ENCODE measurements at places on chromosomes 13 and 19.

DNA sequence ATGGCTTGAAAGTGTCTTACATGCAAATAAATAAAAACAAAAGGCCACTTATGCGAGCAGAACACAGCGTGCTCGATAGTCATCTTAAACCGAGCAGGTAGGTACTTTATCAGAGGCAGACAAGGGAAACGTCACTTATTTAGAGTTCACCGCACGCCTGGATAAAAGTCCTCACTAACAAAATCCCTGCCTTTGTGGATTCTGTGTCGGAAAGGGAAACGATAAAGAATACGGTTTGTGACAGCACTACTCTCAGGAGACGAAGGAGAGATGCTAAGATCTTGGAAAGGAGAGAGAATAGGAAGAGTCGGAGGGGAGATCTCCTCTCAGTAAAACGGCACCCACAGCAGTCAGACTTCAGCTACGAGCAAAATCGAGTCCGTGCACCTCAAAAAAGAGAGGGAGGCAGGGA lies 581 bp downstream of the RCBTB1 start:
- DNase-seq: no peak

- DNase-seq: no peak
These were observed 572.7 kb downstream of the FGF9 start for GRCh38 chr13:22243469-22244163.

GRCh38 chr13:111296417-111296816 lies 24.0 kb upstream of the TEX29 start:
- DNase-seq: no peak

- no peak for DNase-seq
These were observed 33.5 kb upstream of the IRS2 start for GRCh38 chr13:109819874-109820273.

- no peak for DNase-seq
These were observed 188.2 kb downstream of the MTUS2 start for GRCh38 chr13:29008296-29008695.

DNA sequence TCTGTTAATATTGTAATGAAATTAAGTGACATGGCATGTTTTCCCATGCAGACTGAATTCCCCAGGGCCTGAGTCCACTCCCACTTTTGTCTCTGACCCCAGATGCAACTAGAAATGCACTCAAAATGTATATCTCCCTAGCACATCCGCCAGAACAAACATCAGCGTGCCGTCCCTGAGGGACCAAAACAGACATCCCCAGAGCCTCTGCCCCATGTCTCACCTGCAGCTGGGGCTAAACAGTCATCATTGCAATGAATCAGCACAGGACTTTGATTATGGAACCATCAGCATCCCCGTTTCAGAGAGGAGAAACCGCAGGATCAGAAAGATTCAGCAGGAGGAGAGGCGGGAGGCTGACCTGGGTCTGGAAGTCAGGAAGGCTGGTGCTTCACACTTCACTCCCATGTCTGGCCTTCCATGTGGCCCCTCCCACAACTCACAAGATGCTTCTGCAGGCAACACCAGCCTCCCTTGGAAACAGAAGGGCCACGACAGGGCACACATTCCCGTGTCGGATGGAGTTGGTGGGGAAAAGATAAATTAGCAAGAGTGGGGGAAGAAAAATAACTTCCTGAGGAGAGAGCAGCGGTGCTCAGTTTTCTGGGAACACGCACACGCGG lies 130.6 kb upstream of the VSTM2B start:
- no peak for DNase-seq

DNA sequence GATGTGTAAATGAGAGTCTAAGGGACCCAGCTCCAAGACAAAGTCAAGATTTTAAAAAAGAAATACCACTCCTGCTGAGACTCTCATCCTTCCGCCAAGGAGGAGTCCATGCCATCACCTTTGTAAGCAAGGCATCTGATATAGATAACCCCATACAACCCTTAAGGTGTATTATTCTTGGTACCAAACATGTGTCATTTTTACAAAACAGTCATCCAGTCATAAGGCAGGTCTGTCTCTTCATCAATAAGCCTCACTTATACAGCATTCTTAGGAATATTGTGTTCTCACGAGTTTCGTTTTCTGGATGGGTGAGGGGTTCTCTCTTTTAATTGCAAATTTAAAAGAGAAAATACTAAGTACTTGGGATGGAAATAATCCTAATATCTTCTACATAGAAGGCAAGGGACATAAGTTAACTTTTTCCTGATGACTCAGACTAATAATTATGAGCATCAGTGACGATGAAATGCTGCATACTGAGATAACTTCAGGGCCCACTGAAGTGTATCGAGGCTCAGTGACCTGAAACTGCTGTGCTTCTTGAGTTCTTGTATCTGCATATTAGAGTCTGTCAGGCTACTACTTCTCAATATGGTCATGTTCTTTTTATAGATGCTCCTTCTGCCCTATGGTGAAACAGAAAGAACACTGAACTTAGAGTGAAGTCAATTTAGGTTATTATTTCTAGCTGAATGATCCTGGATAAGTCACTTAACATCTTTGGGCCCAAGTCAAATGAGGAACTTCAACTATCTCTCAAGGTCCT lies 166.6 kb downstream of the KLF12 start:
- DNase-seq: no peak

GRCh38 chr13:101390461-101390860 lies 25.8 kb downstream of the NALCN start:
- DNase-seq: no peak

- DNase-seq: no peak
These were observed 4.3 kb downstream of the KLF2 start for GRCh38 chr19:16328824-16329482.

- DNase-seq: no peak
These were observed 86.5 kb downstream of the TSHZ3 start for GRCh38 chr19:31262725-31263191.

GRCh38 chr19:35044317-35045117 lies 3.0 kb downstream of the HPN start:
- peak; percentile 58 for DNase-seq

DNA sequence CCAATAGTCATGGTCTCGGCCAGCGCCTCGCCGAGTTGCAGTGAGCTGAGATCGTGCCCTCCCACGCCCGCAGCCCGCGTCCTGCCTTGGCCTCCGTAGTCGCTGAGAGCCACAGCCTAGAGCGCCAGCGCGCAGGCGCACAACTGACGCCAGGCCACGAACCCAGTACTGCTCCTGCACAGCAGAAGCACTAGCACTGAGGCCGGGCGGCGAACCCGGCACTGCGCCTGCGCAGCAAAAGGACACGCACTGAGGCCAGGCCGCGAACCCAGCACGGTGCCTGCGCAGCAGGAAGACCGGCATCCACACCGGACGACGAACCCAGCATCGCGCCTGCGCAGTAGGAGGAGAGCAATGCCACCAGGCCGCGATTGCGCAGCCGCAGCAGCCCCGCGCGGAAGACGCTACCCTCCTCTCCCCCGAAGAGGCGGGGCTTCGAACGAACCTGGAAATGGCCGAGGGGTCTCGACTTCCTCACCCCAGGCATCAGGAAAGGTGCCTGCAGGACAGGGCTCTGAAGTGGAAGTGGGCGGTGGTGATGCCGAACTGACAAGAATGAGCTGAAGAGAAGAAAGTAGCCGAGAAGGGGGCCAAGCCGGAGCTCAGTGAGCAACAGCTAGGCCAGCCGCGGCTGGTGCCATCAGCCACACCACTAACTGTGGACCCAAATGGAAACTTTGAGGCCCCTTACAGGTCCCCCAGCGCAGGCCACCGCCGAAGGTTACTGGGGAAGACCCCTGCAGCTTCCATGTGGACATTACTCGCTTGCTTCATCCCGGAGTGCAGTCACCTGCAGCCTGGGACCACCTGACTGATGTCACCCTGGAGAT lies 7.5 kb downstream of the F10 start:
- peak; percentile 66 for DNase-seq

- peak; percentile 47 for DNase-seq
These were observed 10.4 kb downstream of the SPINT2 start for GRCh38 chr19:38274739-38275138.

DNA sequence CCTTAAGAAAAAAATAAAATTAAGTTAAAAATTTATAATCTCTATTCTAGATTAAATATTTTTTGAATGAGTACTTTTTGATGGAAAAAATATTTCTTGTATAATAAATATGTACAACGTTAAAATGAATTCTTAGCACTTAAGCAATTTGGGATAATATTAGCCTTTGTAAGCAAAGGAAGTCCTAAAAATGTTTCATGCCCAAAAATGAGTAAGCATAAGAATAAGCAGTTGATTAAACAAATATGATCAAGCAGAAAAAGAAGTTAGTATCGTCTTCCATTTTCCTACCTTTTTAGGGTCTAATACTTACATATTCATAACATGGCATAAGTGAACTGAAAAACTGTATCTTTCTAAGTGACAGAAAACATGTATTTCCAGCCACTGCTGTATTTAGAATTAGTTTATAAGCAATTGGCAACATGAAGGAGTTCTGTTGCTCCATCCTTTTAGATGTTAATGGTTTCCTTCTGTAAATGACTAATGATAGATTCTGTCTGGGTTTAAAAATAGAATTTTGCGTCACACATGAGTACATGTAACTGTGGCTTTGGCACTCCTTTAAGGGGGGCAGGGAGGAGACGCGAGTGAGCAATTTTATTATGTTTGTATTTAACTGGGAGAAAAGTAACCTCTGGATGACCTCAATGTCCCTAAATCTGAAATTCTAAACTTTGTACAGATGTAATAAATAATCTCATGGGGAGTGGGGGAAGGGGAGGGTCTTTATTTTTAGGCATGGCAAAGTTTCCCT lies 237.4 kb downstream of the RGCC start:
- DNase-seq: peak; percentile 48

- peak; percentile 40 for DNase-seq
These were observed 38.4 kb upstream of the TCF3 start for GRCh38 chr19:1690699-1691307.

GRCh38 chr19:51571599-51571998 lies 516 bp downstream of the ZNF175 start:
- no peak for DNase-seq

DNA sequence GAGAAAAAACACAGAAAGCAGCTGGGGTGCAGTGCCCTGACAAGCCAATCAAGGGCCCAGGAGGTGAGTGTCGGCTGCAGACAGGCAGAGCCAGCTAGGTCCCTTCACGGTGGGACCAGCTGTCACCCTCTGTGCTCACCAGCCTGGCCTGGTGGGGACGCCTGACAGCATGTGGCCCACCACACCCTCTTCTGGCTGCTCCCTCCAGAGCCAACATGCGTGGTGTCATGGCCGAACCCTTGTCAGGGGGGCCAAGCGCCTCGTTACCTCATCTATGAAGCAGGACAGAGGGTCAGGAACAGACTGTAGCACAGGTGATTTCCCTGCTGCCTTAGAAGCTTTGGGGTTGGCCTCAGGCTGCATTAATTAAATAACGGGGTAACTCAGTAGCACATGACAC lies 40.0 kb upstream of the ISYNA1 start:
- no peak for DNase-seq

DNA sequence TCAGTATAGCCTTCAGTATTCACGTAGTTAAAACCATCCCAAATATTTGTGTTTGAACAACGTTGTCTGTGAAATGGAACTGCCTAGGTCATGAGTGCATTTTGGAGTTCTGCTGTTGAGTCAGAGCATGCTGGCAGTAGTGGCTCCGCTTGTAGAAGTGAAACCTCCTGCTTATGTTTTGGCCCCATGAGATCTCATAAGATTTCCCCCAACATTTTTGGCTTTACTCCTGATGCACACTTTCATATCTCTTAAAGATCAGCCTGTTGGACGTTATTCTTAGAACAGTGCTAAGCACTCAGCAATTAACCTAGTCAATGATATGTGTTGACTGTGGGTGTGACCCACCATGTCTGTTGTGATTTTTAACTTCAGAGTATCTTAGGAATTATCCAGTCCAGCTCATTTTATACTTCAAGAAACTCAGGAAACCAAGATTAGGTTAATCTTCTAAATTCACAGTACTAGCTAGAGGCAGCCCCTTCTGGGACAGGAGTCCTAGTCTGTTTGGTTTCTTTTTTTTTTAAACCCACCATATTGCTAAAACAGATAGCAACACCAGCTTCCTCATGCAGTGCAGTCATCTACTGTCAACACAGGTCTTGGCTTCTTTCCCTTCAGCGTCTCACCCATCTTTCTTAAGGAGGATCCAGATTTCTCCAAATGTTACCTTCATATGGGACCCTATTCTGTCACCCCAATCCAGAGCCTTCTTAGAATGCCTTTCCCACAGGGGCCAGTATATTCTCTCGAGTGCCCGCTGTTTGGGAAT lies 26.2 kb downstream of the RAP2A start:
- no peak for DNase-seq

DNA sequence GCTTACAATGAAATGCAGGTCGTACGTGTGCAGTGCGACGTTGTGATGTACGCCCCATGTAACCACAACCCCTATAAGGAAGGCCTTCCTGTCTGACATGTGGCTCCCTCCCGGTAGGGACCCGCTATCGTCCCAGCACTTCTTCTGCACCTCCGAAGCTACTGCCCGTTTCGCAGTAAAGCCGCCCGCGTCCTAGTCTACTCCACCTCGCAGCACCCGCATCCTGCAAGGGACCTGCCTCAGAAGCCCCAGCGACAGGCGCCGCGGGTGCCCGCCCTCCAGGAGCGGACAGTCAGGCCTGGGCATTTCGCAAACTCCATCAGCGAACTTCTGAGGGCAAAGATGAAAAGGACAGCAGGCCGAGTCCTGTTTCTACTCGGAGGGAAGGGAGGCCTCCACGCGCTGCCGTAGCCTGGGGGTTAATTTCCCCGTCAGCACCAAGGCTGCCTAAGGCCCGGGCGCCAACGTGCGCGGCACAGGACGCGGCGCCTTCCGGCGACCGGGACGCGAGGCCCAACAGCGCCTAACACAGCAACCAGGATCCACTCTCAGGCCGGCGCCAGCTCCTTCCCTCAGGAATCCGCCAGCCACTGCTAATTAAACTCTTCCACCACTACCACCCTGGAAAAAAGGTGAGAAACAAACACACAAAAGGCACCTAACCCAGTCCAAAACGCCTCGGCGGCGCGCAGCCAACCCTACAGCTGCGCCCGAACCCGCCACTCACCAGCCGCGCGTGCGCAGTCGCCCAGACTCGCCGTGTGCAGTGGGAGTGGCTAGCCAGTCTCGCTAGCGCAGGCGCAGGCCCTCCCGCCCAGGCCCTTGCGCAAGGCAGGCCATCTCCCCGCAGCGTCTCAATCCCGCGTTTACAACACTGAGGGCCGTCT lies at the start of gene EEF1AKMT1:
EEF1AKMT1 (minus strand) TSS at position 768 of the 887 bp plus-strand sequence. CDS start 16,363 bp downstream, outside the sequence.
- peak; percentile 96 for DNase-seq

GRCh38 chr13:24050796-24051715 lies 109.5 kb upstream of the SPATA13 start:
- DNase-seq: no peak

- DNase-seq: no peak
These were observed 17.8 kb upstream of the ATP12A start for GRCh38 chr13:24662195-24663088.

DNA sequence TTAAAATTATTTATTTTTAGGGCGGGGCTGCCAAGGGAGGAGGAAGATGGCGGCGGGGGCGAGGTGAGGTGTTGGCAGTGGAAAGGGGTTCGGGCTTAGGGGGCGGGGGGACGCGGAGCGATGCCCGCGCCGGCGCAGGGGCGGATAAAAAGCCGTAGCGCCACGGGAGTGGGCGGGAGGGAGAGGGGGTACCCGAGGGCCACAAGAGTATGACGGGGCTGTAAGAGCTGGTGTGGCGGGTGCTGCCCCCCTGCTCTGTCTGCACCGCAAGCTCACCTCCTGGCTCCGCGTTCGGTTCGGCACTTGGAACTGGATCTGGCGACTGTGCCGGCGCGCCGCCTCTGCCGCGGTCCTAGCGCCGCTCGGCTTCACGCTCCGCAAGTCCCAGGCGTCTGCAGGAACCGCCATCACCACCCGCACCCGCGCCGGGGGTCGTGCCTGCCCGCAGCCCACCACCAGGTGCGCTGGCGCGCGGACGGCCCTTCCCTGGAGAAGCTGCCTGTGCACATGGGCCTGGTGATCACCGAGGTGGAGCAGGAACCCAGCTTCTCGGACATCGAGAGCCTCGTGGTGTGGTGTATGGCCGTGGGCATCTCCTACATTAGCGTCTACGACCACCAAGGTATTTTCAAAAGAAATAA lies 265.2 kb upstream of the SGCG start:
- DNase-seq: peak; percentile 69
